Uterus (tissue), 4 donors: ENCODE measurements at places on chromosomes 5 and 9. TPM values are rescaled to one million over a fixed set of nuclear protein-coding genes. Genes with fewer than 3 reads are reported as not detected.

ZNF622 gene
- total RNA-seq, result 32.2 TPM

DNA sequence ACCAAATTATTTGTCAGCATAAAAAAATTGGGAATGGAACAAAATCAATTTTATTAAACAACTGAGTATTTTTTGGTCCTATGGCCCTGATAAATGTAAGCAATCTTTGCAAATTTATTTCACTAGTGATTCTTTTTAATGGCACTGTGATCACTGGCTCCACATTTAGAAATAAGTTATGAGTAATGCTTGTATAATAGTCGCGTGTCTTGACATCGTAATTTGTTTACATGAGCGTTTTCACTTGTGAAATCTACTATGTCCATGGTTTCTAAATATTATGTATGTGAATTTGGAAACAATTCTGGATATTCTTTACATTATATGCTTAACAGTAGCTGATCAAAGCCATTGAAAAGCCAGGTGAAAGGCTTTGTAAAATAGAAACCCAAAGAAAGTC, 817.5 kb downstream of the EFNA5 start:
- H3K27ac ChIP-seq, result no peak overlapping the region
- no peaks in the 10 kb centered on the region for H3K36me3 ChIP-seq
- H3K4me3 ChIP-seq, result no peak overlapping the region
- no peak for DNase-seq
- no peaks in the 10 kb centered on the region for H3K27me3 ChIP-seq
- H3K4me1 ChIP-seq, result no peaks in the 10 kb centered on the region

DNA sequence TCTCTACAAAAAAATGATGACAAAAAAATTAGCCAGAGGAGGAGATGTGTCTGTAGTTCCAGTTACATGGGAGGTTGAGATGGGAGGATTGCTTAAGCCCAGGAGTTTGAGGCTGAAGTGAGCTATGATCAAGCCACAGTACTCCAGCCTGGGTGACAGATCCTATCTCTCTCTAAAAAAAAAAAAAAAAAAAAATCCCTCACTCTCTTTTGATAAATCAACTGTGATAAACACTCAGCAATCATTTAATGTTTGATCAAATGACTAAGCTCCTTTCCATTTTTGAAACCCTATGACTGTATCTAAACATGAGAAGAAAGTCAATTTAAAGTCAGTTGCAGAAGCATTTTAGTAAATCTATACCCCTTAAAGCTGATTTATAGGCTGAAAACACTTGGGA, 112.1 kb upstream of the IL6ST start:
- H3K27ac ChIP-seq, result no peak overlapping the region
- H3K4me3 ChIP-seq, result no peak overlapping the region
- H3K36me3 ChIP-seq, result no peaks in the 10 kb centered on the region
- no peaks in the 10 kb centered on the region for H3K27me3 ChIP-seq

- H3K36me3 ChIP-seq, result no peaks in the 10 kb centered on the region
- no peaks in the 10 kb centered on the region for H3K27me3 ChIP-seq
- DNase-seq, result no peak
- H3K27ac ChIP-seq, result no peak overlapping the region
These were observed 389.1 kb upstream of the ST8SIA4 start for GRCh38 chr5:101292199-101292598.

DNA sequence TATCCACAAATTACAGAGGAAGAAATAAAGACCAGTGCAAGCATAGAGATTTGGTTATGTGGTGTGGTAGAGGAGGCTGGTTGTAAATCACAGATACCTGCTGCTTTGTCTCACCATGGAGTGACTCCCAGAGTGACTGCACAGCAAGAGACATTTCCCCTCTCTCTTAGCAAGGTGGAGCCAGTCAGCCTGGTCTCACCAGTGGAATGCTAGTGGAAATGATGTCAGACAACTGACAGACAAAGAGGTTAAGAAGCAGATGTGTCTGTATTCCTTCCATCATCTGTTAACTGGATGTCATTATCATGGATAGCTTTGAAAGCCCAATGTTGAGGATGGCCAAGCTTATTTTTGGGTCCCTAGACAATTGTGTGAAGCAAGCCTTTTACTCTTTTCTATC, 509.4 kb upstream of the SEMA6A start:
- no peak overlapping the region for H3K27ac ChIP-seq
- H3K36me3 ChIP-seq, result no peaks in the 10 kb centered on the region
- no peaks in the 10 kb centered on the region for H3K4me1 ChIP-seq
- DNase-seq, result no peak
- H3K27me3 ChIP-seq, result no peaks in the 10 kb centered on the region

GRCh38 chr9:121246821-121247561, 21.0 kb upstream of the GSN start:
- no peaks in the 10 kb centered on the region for H3K36me3 ChIP-seq
- H3K4me3 ChIP-seq, result no peak overlapping the region
- no peaks in the 10 kb centered on the region for H3K27me3 ChIP-seq
- H3K27ac ChIP-seq, result no peak overlapping the region
- peak; percentile 36 for DNase-seq
